ENCODE measurements at places on chromosomes 5 and 9.

DNA sequence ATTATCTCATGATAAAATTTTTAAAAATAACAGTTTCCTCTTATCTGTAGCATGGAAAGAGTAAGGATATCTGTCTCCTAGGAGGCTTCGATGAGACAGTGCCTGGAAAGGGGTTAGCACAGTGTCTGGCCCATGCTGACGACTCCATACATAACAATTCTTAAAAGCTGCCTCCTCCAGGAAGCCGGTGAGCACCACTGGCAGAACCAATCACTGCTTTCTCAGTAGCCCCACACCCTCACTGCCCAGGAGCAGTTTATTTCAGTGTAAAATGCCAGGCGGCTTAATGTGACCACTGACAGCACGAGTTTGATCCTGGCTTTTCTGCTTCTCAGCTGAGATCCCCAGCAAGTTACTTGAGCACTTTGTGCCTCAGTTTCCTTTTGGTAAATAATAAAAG lies 1.2 kb upstream of the NIPAL4 start:
- no peak overlapping the region for H3K4me3 ChIP-seq
- no peak overlapping the region for H3K27ac ChIP-seq
- DNase-seq = no peak
- H3K36me3 ChIP-seq = peaks cover 2% of the 10 kb centered on the region
- H3K4me1 ChIP-seq = peaks cover 19% of the 10 kb centered on the region

DNA sequence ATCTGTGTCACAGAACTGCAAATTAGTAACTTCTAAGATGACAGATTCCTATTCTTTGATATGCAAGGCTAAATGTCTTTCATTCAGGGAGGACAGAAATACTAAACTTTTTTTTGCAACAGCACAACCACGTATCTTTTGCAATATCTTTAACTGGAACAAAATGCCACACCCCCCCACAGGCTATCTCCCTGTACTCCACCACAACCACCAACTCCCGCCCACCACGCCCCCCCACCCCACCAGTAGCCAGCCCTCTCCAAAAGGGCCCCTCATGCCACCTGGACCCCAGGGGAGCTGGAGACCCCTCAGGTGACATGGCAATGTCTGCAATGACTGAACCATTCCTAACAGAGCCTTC lies 131.8 kb downstream of the ROR2 start:
- H3K27me3 ChIP-seq = peaks cover 15% of the 10 kb centered on the region
- no peak for DNase-seq
- no peak overlapping the region for H3K4me3 ChIP-seq
- H3K4me1 ChIP-seq = no peaks in the 10 kb centered on the region
- no peaks in the 10 kb centered on the region for H3K36me3 ChIP-seq

- no peak overlapping the region for H3K27ac ChIP-seq
- no peaks in the 10 kb centered on the region for H3K4me1 ChIP-seq
- H3K4me3 ChIP-seq = no peak overlapping the region
- no peak for DNase-seq
Observed at GRCh38 chr5:21774801-21775200, 1078.3 kb downstream of the CDH12 start.

GRCh38 chr5:166441-167372 lies 24.6 kb upstream of the LRRC14B start:
- no peak overlapping the region for H3K27ac ChIP-seq
- no peaks in the 10 kb centered on the region for H3K4me1 ChIP-seq
- no peak for DNase-seq
- no peak overlapping the region for H3K4me3 ChIP-seq
- no peaks in the 10 kb centered on the region for H3K36me3 ChIP-seq
- no peaks in the 10 kb centered on the region for H3K27me3 ChIP-seq

- H3K4me1 ChIP-seq = no peaks in the 10 kb centered on the region
- H3K4me3 ChIP-seq = no peak overlapping the region
- no peak for DNase-seq
Observed at GRCh38 chr9:89293014-89293413, 18.0 kb upstream of the CKS2 start.

DNA sequence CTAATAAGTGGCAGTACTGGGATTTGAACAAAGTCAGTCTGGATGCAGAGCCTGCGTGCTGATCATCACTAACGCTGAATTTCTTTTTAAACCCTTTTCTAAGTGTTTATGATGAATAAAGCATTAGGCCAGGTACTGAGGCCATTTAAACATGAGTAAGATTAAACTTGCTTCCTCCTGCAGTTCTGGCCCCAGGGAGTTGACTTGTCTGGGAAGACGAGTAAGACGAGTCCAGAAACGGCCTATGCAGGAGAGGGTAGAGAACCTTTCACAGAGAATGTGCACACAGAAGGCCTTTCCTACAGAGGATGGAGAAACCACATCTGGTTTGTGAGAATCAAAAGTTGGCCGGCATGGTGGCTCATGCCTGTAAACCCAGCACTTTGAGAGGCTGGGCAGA lies 42.9 kb downstream of the SPRY4 start:
- DNase-seq = no peak
- H3K36me3 ChIP-seq = no peaks in the 10 kb centered on the region
- no peaks in the 10 kb centered on the region for H3K4me1 ChIP-seq
- no peaks in the 10 kb centered on the region for H3K27me3 ChIP-seq
- H3K27ac ChIP-seq = no peak overlapping the region

DNA sequence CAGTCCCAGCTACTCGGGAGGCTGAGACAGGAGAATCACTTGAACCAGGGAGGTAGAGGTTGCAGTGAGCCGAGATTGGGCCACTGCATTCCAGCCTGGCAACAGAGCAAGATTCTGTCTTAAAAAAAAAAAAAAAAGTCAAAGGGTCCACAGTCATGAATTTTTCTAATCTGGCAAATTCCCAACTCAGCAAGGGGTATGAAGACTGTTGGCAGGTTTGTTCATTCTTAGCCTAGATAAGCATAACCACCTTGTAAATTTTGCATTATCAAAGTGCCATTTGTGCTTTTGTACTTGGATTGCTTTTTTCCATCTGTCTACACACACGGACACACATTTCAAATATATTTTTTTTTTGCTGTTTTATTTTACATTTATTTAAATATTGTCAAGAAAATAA lies 299.8 kb upstream of the NUDT12 start:
- no peak for DNase-seq
- H3K4me3 ChIP-seq = no peak overlapping the region
- H3K27me3 ChIP-seq = no peaks in the 10 kb centered on the region
- H3K36me3 ChIP-seq = no peaks in the 10 kb centered on the region

- H3K36me3 ChIP-seq = no peaks in the 10 kb centered on the region
- H3K4me3 ChIP-seq = peak overlapping the region; percentile 0
- H3K27me3 ChIP-seq = peaks cover 46% of the 10 kb centered on the region
- peak overlapping the region; percentile 25 for H3K27ac ChIP-seq
- peaks cover 33% of the 10 kb centered on the region for H3K4me1 ChIP-seq
- DNase-seq = peak; percentile 86
Observed at GRCh38 chr5:139651853-139652787, 4.0 kb downstream of the CXXC5 start.

GRCh38 chr9:135695036-135695435 lies 4.2 kb downstream of the SOHLH1 start:
- H3K36me3 ChIP-seq = no peaks in the 10 kb centered on the region
- H3K4me3 ChIP-seq = no peak overlapping the region
- no peak for DNase-seq
- H3K27me3 ChIP-seq = no peaks in the 10 kb centered on the region
- H3K4me1 ChIP-seq = no peaks in the 10 kb centered on the region

DNA sequence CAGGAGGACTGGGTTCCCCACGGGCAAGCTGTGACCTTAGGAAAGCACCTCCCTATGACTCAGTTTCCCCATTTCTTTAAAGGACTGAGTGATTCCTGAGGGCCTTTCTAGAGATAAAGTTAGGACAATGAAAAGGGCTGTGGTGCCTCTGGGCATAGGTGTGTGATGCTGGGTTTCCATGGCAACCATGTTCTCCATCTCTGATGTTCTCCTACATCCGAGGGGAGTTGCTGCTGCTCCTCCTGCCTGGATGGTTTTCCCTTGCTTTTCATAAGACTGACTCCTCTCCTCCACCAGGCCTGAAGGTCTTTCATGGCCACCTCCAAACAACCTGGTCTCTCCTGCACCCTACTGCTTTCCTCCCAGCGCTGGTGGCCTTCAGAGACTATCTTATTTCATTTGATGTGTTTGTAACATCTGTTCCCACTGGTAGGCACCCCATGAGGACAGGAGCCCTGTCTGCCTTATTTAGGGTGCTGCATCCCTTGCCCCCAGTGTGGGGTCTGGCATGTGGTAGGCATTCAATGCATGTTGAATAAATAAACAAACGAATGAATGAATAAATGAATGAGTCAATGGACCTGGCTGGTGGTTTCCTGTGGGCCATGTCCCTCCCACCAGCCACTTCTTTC lies 112.2 kb upstream of the HAND1 start:
- no peak for DNase-seq
- no peak overlapping the region for H3K4me3 ChIP-seq
- H3K27ac ChIP-seq = no peak overlapping the region
- H3K36me3 ChIP-seq = no peaks in the 10 kb centered on the region
- peaks cover 14% of the 10 kb centered on the region for H3K27me3 ChIP-seq

DNA sequence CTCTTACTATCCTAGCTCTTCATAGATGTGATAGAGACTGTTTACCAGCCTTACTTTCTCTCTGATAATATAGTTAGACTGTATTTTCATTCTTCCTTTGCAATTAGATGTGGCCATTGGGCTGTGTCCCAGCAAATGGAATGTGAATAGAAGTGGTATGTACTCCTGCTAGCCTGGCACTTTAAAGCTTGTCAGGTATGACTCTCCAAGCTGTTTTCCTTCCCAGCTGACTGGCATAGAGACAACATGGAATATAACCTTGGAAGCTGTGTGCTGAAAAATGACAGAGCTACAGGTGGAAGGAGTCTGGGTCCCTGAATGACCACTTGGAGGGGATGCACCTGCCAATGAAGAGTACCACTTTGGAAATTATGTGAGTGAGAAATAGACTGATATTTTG lies 116.2 kb downstream of the DIRAS2 start:
- no peaks in the 10 kb centered on the region for H3K36me3 ChIP-seq
- DNase-seq = no peak

DNA sequence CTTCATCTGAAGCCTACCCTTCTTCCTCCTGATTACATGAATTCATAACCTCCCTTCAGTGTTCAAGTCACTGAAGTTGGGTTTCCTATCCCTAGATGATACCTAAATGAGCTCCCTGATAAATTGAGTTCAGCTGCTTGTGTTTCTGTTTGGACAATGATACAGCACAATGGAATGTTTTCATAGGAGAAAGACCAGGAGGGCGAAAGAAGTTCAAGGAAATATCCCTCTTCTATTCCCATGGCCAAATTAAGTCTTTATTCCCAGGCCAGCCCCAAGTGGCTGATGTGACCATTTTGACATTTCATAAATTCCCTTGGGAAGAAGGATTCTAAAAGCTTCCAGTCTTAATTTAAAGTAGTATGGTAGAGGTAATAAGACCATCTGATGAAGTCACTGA lies 555.8 kb upstream of the CLINT1 start:
- peaks cover 2% of the 10 kb centered on the region for H3K27me3 ChIP-seq
- no peak for DNase-seq
- H3K27ac ChIP-seq = no peak overlapping the region
- no peaks in the 10 kb centered on the region for H3K36me3 ChIP-seq
- no peak overlapping the region for H3K4me3 ChIP-seq

- no peak overlapping the region for H3K4me3 ChIP-seq
- H3K36me3 ChIP-seq = no peaks in the 10 kb centered on the region
- no peaks in the 10 kb centered on the region for H3K4me1 ChIP-seq
- no peak for DNase-seq
- no peaks in the 10 kb centered on the region for H3K27me3 ChIP-seq
- no peak overlapping the region for H3K27ac ChIP-seq
Observed at GRCh38 chr9:87742813-87743428, 17.0 kb downstream of the CTSL start.

- no peak for DNase-seq
- H3K27me3 ChIP-seq = peaks cover 41% of the 10 kb centered on the region
- H3K27ac ChIP-seq = no peak overlapping the region
- H3K4me3 ChIP-seq = no peak overlapping the region
Observed at GRCh38 chr5:77285251-77285841, 74.9 kb downstream of the PDE8B start.

DNA sequence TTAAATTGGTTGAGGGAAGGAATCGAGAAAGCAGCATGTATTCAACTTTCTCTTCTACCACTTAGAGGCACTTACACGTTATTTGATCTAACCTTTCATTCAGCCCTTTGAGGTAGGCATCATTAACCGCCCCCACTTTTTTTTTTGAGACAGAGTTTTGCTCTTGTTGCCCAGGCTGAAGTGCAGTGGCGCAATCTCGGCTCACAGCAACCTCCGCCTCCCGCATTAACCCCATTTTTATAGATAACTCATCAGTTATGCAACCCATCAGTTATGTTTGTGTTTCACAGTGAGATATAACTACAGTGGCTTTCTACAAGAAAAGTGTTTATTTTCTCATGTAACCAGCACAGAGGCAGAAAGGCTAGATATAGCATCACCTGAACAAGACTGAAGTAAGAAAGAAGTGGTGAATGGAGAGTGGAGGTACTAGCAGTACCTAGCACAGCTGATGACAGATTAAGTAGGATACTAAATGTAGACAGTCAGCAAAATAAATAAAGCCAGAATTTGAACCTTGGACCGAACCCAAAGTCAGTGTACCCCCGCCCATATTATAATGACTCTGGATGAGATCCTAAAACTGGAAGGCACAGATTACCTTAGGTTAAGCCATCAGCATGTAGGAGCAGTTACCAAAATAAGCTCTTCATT lies 91.2 kb downstream of the PJA2 start:
- H3K27me3 ChIP-seq = no peaks in the 10 kb centered on the region
- H3K4me3 ChIP-seq = no peak overlapping the region
- H3K27ac ChIP-seq = no peak overlapping the region
- H3K36me3 ChIP-seq = no peaks in the 10 kb centered on the region

GRCh38 chr5:89282554-89283510 lies 399.8 kb upstream of the MEF2C start:
- no peak for DNase-seq
- no peak overlapping the region for H3K4me3 ChIP-seq
- H3K27me3 ChIP-seq = no peaks in the 10 kb centered on the region
- no peak overlapping the region for H3K27ac ChIP-seq

GRCh38 chr5:124677374-124678351 lies 68.8 kb downstream of the ZNF608 start:
- no peak overlapping the region for H3K27ac ChIP-seq
- no peaks in the 10 kb centered on the region for H3K4me1 ChIP-seq
- no peak overlapping the region for H3K4me3 ChIP-seq
- H3K27me3 ChIP-seq = no peaks in the 10 kb centered on the region

DNA sequence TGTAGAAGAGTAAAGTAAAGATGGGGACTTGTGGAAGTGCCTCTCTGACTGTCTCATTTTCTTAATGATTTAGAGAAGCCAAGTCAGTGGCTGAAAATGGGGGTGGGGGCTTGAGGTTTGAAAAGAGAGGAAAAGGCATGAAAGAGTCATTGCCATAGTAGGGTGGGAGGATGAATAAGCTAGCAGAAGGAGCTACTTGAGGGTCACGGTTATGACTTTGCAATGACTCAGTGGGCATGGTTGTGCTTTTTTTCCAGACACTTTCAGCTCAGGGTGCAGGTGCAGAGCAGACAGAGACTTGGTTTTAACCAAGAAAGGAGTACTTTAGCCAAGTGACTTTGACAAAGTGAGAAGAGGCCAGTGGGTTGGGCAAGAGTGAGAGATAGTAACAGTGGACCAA lies 117.8 kb downstream of the PTTG1 start:
- no peak overlapping the region for H3K27ac ChIP-seq
- H3K4me1 ChIP-seq = no peaks in the 10 kb centered on the region
- no peaks in the 10 kb centered on the region for H3K36me3 ChIP-seq
- peak; percentile 43 for DNase-seq
- H3K4me3 ChIP-seq = no peak overlapping the region
- H3K27me3 ChIP-seq = no peaks in the 10 kb centered on the region
